ENCODE measurements at places on chromosomes 7 and 10.
A peak's percentile ranks its signal among the peaks of the same experiment; 100 is the strongest.

GRCh38 chr7:26397796-26398426, 106.2 kb downstream of the SNX10 start:
- DNase-seq, result no peak

- DNase-seq, result no peak
Observed at GRCh38 chr7:137235434-137235833, 108.1 kb downstream of the PTN start.

- DNase-seq, result no peak
Observed at GRCh38 chr10:13651969-13652720, 65.4 kb downstream of the PRPF18 start.

- DNase-seq, result no peak
Observed at GRCh38 chr7:36686499-36686898, 37.8 kb downstream of the AOAH start.

- peak; percentile 46 for DNase-seq
Observed at GRCh38 chr7:137753948-137754851, 92.6 kb downstream of the DGKI start.

- no peak for DNase-seq
Observed at GRCh38 chr10:94645285-94645684, 38.2 kb upstream of the CYP2C18 start.

- DNase-seq, result peak; percentile 34
Observed at GRCh38 chr7:130356876-130357611, 12.4 kb downstream of the CPA5 start.

- no peak for DNase-seq
Observed at GRCh38 chr10:6461961-6462360, 118.1 kb downstream of the PRKCQ start.

- no peak for DNase-seq
Observed at GRCh38 chr10:71326464-71326881, 7.4 kb downstream of the SLC29A3 start.

DNA sequence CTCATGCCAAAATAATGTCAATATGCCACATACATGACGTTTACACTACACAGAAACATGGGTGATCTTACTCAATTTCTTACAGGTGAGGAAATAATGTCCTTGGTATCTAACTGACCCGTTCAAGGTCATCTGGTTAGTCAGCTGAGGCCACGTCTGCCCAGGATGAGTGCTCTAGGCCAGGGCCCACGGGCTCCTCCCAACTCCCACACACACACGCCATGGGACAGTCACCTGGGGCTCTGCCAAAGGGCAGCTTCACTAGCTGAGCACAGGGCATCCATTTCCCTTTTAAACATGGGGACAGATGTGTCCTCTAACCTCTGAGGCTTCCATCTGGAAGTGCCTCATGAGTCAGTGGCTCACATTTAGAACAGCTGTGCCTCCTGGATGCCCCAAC, 123.9 kb downstream of the TNS3 start:
- DNase-seq, result no peak

DNA sequence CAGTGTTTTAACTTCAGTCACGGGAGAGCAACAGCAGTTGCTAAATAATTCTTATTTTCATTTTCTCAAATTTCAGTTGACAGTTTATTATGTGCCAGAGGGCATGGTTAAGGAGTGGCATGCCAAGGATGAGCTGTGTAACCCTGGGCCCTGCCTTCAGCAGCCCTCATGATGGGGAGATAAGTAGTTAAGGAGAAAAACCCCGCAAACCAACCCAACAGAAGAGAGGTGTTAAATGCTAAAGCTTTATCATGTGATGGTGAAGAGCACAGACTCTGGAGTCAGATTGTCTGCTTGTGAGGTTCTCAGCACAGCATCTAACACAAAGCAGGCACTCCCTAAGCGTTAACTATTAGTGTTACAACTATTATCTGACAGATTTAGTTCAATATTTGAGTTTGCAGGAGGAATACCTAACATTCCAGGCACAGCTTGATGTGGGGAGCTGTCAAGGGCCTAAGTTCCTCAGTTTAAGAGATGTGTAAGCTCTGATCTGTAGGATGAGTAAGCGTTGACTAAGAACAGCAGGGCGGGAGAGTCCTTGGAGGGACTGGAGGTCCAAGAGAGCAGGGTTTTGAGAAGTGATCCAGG, 29.6 kb downstream of the STAM start:
- DNase-seq, result no peak

GRCh38 chr10:123377883-123378282, 223.7 kb downstream of the BUB3 start:
- no peak for DNase-seq

DNA sequence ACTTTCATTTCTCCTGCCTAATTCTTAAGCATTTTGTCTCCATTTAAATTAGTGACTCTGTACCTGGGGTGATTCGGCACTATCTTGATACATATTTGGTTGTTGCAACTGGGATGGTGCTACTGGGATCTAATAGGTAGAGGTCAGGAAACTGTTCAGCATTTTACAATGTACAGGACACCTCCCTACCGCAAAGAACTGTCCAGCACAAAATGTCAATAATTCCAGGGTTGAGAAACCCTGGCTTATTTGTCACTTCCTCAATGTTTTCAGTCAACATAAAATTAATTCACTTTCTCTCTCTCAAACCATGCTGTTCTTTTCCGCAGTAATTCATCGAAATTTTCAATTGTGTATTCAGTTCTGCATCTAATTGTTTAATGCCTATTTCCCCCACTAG, 151.4 kb upstream of the CALCR start:
- no peak for DNase-seq

DNA sequence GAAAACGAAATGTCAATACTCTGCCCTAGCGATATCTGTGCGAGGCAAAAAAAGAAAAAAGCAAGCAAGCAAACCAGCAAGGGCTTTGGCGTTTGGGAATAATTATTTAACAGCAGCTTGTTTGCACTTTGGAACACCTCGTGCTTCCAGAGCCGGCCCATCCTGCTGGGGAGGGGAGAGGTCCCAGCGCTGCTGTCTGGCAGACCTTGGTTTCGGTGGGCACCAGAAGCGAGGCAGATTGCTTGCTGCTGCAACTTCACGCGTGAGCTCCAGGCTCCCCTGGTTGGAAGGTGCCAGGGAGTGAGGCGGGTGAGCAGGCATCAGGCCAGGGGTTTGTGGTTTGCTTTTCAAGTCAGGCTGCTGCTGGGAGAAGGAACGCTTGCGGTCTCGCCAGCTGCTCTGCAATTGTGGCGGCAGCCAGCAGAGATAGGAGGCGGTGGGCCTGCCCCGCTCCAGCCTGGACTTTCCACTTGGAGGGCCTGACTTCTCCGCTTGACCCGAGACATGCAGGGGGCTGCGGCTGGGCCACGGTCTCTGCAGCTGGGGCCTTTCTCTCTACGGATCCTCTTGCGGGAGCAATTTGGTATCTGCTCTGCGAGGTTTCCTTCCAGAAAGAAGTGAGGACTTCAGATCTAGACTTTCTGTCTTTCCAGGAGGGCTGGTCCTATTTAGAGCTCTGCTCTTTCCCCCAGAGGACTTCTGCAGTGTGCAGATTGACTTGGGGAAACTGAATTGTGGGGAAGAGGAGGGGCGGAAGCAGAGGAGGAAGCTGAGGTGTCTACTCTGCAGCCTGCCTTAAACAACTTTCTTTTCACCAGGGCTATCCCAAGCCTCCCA, 131.4 kb downstream of the PRPF18 start:
- peak; percentile 43 for DNase-seq

- no peak for DNase-seq
Observed at GRCh38 chr10:79059859-79060379, 8.8 kb upstream of the ZMIZ1 start.

DNA sequence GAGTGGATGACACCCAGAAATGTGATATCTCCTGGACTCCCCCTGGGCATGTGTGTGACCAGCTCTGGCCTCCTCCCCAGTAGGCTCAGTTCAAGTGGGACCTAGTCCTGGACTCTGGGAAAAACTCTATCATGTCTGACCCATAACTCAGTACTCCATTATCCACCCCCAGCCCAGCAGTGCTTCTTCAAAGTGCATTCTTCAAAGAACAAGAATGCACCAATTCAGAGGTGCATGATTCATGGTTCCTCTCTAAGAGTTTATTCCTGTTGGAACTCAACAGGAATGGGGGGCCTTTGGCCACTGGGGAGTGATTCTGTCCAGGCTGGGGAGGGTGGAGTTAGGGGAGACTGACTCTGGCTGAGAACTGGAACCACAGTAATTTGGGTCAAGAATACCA, 173.6 kb upstream of the CXCL12 start:
- DNase-seq, result no peak

GRCh38 chr7:30655096-30655970, 26.9 kb downstream of the CRHR2 start:
- DNase-seq, result no peak

GRCh38 chr10:19974138-19974537, 157.9 kb downstream of the PLXDC2 start:
- no peak for DNase-seq

DNA sequence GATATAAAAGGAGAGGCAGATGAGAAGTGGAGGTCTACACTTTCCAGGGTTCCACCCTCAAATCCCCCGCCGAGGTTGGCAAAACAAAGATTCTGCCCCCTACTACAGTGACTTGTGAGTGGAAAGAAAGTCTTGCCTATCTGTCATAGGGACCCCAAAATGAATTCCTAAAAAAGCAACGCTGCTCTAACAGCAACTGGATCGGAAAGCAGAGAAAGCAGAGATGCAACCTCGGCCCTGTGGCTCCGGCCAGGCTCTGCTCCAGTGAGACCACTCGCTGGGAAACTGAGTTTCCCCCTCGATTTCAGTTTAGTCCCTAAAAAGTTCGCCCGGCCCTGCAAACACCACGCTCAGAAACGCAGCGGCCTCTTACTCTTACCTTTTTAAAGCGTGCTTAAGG, 297.9 kb upstream of the NFE2L3 start:
- no peak for DNase-seq

GRCh38 chr7:129902788-129903422, 49.9 kb downstream of the UBE2H start:
- DNase-seq, result no peak

- DNase-seq, result no peak
Observed at GRCh38 chr10:96637709-96638108, 50.9 kb upstream of the TM9SF3 start.
